Effector CD8-positive, alpha-beta T cell (primary cell): ENCODE measurements at places on chromosomes 2 and 18.

DNA sequence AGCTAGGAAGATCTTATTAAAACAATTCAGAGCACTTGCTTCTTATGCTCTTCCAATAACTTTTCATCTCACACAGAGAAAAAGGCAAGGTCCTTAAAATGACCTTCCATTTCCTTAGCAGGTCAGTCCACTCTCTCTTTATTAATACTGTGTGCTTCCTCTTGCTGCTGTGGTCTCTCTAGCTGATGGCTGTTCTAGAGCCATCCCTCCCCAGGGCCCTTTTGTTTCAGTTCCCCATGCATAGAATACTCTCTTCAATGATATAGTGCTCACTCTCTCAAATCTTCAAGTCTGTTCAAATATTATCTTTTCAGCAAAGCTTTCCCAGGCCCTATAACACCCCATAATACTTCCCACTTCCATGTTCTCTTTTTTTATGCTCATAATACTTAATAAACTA is 469.3 kb downstream of the METTL4 start:
- DNase-seq, result no peak

GRCh38 chr2:48315896-48316194 is 214.1 kb upstream of the STON1 start:
- no peak for DNase-seq

GRCh38 chr2:28904802-28905457 is 10.5 kb downstream of the WDR43 start:
- no peak for DNase-seq

DNA sequence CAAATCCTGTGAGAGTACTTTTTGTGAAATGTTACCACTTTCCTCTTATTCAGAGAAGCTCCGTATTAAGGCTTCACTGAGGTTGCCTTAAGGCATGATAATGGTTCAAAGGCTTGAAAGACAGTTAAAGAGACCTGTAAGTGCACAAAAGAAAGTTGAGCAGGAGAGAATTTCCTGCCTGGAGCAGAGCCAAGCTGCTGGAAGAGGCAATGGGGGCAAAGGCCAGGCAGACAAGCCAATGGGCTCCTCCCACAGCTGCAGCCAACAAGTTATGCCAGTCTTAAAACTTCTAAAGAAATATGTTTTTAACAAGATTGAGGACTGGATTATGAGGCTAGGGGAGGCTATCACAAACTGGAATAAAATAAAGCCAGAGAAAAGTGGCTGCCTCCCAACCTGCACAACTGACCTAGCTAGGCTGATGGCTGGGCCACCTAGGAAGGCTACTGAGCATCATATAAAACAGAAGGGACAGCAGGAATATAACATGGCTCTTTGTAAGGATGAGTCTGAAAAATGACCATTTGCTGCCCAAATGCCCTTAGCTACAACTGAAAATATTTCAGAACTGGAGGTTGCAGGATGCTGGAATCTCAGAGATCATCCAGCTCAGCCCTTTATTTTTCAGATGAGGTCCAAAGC is 2.1 kb downstream of the IL1B start:
- DNase-seq, result no peak

- no peak for DNase-seq
Observed at GRCh38 chr18:40883271-40883670, 1071.8 kb upstream of the PIK3C3 start.

DNA sequence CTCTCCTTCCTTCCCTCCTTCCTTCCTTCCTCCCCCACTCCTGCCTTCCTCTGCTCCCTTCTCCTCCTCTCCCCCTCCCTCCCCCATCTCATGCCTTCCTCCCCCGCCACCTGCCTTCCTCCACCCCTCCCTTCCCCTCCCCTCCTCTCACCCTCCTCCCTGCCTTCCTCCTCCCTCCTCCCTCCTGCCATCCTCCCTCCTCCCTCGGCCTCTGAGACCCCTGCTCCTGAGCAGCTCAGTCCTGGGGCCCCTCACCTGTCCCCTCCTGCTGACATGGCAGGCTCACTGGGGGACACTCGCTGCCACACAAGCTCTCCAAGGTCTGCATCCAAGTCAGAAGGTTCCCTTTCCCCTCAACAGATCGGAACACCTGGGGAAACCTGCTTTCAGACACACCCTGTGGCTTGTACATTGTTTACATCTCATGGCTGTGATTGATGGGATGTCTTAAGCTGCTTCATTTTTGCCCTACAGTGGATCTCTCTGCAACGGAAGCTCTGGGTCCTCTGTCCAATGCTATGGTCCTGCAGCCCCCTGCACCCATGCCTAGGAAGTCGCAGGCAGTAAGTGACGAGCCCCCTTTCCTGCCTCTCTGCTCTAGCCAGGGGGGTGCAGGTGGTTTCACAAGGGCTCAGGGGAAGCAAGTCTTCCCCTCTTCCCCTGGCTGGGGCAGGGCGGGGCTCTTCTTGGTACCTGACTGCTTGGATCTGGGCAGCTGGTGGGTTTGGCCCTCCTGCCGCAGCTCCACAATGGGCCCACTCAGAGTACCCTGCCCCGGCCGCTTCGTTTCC is 22.9 kb downstream of the ITGB1BP1 start:
- no peak for DNase-seq

DNA sequence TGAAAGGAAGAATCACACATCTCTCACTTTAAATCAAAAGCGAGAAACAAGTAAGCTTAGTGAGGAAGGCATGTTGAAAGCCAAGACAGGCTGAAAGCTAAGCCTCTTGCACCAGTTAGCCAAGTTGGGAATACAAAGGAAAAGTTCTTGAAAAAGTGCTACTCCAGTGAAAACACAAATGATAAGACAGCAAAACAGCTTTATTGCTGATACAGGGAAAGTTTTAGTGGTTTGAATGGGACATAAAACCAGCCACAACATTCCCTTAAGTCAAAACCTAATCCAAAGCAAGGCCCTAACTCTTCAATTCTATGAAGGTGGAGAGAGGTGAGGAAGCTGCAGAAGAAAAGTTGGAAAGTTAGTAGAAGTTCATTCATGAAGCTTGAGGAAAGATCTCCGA is 28.0 kb downstream of the LIMS1 start:
- no peak for DNase-seq

- no peak for DNase-seq
Observed at GRCh38 chr2:168841445-168841844, 39.0 kb downstream of the NOSTRIN start.

- DNase-seq, result no peak
Observed at GRCh38 chr2:118986738-118987137, 44.7 kb downstream of the MARCO start.

- no peak for DNase-seq
Observed at GRCh38 chr18:48521723-48522122, 17.1 kb upstream of the CTIF start.

DNA sequence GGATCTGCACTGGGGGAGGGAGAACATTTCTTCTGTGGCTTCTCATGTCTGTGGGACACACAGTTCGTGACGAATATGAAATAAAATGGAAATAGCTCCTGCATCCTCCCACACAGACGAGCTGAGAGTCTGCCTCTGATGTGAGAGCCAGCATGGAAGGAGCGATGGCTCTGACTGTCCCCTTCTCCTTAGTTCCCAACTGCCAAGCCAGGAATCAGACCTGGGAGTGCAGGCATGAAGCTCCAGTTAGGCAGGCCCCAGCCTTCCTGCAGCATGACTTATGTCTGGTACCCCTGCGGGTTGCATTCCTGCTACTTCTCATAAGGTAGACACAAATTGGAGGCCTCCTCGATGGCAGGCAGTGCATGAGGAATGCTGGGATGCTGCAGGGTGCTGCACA is 56.2 kb downstream of the PRKCE start:
- DNase-seq, result no peak

DNA sequence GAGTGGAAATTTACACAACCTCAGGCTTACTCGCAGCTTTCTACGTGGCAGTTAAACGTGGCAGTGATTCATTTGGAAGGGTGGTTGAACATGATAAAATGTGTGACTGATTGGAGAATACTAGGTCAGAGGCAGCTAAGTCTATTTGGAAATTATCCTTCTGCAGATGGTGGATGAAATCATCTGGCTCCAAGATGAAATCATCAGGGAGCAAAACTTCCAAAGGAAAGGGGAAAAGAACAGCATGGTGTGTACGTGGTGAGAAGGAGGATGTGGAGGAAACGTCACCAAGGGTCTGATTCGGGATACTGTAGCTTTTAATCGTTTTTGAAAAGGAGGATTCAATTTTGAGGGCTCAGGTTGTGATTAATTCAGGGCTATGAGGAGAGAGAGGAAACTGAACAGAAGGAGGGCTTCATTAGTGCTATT is 47.9 kb downstream of the COL3A1 start:
- DNase-seq, result no peak

DNA sequence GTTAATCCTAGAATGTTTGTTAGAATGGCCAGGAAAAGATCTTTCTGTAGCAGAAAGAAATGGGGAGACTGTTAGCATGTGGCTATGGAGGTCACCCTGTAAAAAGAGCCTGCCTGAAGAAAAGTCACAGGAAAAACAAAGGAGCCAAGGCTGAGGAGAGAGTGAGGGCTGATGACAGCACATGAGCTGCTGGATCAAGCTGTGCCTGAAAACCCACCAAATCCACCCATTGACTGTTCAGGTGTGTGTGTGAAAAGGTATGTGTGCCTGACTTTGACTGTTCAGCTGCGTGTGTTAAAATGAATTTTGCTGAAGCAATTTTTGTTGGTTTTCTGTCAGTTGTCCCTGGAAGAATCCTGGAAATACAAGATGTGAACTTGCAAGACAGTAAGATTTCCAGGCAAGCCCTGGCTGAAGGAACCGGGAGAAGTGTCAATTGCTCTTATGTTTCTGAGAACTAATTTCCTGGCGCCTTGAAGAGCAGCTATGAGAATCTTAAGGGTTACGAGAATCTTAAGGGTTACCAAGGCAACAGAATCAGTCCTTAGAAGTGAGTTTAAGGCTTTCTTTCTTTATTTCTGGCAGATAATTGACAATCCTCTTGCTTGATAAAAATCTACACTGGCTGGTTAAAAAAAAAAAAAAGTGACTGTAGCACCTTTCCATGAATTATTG is 73.0 kb upstream of the LGALSL start:
- no peak for DNase-seq

DNA sequence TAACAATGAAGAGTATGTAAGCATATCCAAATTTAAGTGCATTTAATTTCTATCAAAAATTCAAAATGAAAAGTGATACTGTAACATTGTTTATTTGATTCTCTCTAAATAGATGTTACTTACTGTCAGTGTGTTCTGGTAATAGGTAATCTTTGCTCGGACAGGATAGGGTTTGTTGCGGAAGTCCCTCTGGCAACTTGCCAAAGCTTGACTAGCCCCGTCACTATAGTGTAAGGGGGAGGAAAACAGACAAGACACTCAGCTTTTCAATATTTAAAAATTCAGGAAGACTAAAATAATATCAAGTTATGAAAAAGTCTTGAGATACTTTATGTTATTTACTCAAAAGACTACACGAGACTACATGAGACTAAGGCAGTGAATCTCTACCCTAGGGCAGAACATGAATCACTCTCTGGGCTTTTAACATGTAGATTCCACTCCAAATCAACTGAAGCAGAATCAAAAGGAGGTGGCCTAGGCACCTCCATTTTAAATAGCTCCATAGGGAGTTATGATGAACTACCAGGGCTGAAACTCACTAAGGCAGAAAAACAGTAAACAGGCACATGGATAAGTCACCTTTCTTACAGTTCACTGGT is 5.9 kb downstream of the LMAN1 start:
- no peak for DNase-seq

DNA sequence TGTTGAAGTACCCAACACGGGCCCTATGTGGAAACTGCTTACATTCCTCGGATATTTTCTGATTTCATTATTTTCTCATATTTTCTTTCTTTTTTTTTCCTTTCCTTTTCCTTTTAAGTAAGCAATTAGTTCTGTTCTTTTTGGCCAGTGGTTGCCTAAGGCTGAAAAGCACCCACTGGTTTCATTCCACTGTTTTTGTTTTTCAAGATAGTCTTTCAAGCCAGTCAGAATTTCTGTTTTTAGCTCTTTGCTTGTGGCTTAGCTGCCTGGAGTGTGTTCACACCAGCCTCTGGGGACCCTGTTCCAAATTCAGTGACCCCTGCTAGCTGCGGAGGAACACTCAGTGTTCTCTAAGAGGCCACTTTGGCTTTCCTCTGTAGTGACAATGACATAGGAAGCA is 73.6 kb downstream of the NRP2 start:
- no peak for DNase-seq

- DNase-seq, result no peak
Observed at GRCh38 chr2:106975641-106976040, 89.7 kb upstream of the ST6GAL2 start.
